ENCODE measurements at places on chromosomes 2 and 18.

DNA sequence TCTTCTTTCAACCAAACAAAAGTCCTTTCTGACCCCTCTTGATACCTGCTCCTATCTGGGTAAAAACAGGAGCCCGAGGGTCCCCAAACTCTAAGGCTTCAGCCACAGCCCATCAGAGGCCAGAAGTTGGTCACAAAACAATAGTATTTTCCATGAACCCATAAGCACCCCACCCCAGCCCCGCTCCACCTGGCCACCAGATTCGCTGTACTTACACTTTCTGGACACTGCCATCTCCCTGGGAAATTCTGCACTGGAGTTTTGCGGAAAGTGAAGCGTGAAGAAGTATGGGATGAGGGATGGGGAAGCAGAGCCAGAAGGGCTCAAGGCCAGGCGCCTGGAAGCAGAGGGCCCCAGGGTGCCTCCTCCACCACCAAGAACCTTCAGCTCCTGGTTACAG is 5.2 kb upstream of the RUFY4 start:
- DNase-seq, result no peak

- DNase-seq, result no peak
Observed at GRCh38 chr2:124566518-124566970, 541.5 kb downstream of the CNTNAP5 start.

- no peak for DNase-seq
Observed at GRCh38 chr2:238861013-238861730, 13.3 kb downstream of the TWIST2 start.

DNA sequence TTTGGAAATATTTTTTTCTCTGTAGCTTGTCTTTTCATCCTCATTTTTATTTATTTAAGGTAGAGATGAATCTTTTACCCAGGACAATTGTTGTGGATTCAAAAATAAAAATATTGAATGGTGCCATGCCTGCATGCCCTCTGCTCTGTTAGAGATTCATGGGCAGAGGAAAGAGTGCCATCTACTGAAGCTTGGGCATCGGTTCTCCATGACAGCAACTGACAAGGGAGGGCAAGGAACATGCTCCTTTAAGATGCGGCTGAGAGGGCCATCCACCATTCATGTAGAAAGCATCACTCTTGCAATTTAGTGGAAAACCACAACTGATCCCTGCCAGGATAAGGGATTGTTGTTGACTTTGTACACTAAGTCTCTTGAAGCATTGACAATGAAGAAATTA is 79.9 kb downstream of the PARD3B start:
- DNase-seq, result no peak

DNA sequence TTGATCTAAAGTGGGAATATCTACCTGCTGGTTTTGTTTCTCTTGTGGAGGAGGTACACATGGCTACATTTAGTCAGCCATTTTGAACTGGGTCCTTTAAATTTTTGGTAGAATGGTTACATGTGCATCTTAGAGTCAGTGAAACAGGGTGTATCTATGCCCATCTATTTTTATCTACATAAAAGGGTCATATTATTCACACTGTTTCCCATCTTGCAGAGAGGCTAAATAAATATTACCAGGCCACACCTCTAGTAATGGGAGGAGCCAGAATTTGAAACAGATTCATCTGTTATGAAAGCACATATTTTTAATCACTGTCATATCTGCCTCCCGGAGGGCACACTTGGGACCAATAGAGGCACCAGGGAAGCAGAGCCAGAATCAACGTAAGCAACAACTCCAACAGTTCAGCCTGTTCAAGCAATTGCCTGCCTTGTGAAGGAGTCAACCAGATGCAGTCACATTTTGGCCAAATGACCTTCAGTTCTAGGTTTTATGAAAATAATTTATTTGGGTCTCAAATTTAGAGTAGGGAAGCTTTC is 376.8 kb downstream of the TSN start:
- no peak for DNase-seq

DNA sequence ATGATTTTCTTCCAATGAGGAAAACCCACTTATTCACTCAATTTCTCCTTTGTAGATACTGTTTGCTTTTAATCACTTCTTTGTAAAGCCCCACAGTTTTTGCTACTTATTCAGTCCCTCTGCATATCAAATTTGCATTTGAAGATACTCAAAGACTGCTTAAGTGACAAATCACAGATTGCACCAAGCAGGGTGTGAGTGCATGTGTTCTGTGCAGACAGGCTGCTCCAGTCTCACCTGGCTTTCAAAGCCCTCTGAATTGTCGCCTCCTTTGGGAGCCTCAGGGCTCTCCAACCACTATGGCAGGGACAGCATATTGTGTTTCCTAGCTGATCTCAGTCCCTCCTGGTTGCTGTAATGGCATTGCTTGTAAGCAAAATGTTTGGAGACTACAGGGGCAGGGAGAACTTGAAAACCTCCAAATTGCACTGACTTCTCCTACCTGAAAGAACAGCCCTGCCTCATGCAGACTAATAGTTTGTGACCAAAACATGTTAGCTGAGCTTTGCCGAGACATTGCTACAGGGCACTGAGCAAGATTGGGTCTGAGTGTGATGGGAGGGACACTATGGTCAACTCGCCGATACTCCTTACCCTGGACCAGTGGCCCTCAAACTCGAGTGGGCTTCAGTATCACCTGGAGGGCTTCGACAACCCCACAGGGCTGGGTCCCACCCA is 96.8 kb downstream of the POLE4 start:
- DNase-seq, result no peak

DNA sequence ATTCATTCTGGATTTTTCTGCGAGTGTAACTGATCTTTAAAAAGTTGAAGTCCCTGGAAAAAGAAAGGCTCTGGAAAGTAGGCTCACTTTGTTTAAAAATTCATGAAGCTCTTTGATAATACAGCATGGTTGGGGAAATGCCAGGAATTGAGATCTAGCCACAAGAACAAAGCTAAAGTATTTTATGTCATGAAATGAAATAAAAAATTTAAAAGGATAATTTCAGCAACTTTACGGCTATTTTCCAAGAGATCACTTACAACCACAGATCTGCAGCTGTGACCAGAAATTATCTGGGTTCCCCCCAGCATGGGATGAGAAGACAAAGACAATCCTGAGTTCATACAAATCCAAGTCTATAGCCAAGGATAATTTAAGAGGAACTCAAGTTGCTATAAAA is 25.3 kb upstream of the RFX8 start:
- DNase-seq, result no peak

- DNase-seq, result no peak
Observed at GRCh38 chr2:59080451-59081181, 839.5 kb upstream of the FANCL start.

- no peak for DNase-seq
Observed at GRCh38 chr2:152552888-152553287, 164.4 kb downstream of the PRPF40A start.

- DNase-seq, result no peak
Observed at GRCh38 chr2:145777914-145778313, 1258.0 kb upstream of the ZEB2 start.

GRCh38 chr18:11840493-11840892 is 10.7 kb upstream of the CHMP1B start:
- DNase-seq, result no peak

- DNase-seq, result no peak
Observed at GRCh38 chr2:28997847-28998735, 17.0 kb downstream of the TOGARAM2 start.

- DNase-seq, result no peak
Observed at GRCh38 chr2:176234940-176235339, 34.3 kb upstream of the MTX2 start.

GRCh38 chr2:63057249-63058143 is 6.9 kb downstream of the OTX1 start:
- no peak for DNase-seq

- DNase-seq, result no peak
Observed at GRCh38 chr2:189648846-189649509, 12.3 kb upstream of the ASNSD1 start.

DNA sequence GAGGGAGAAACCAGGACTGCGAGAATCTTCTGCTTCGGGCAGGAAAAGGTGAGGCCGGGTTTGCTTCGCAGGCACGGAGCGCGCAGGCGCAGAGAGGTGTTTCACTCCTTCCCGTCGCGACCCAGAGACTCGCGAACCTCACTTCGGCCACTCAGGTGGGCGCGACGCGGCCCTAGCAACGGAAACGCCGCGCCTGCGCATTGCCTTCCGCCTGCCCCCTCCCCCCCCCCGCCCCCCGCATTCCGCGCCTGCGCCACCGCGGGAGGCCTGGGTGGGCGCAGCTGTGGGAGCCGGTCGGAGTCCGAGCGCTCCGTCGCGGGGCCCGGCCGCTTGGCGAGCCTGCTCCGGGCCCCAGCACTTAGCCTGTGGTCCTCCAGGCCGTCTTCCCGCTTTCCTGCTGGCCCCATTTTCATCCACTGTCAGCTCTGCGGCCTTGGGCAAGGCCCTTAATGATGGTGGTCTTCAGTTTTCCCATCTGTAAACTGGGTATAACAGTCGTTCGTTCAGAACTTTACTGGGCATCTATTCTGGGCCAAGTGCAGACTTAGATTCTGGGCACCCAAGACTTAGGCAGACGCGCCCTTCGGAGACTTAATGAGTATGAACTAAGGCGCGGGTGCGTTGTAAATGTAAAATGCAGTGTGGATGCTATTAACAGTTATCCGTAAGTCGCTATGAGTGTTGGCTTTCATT is 62.1 kb upstream of the ACKR3 start:
- DNase-seq, result peak; percentile 31

DNA sequence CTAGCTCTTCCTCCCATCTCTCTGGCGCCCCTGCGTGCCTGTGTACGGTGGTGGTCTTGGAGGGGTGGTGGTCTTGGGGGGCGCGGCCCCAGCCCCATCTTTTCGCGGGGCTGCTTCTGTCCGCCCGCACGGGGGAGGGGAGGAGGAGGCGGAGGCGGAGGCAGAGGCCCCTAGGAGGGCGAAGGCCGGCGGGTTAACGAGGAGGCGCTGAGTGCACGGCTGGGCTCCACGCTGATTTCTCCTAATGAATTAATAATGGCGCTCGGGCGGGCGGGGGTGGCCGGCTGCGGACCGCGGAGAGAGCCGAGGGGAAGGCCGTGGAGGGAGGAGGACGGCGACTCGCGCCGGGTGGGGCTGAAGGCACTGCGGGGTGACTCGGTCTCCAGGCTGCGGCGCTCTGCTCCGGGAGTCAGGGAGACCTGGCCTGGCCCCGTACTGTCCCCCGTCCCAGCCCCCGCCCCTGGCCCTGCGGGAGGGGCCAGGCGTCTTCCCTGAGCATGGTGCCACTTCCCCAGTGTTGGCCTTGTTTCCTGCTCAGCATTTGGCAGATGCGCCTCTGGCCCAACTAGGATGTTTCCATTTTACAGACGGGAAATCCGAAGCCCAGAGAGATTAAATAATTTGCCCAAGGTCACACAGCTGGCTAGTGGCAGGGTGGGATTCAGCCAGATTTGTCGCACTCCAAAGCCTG is 6.0 kb downstream of the GAREM2 start:
- no peak for DNase-seq

- no peak for DNase-seq
Observed at GRCh38 chr2:47771211-47771610, 11.7 kb upstream of the MSH6 start.

DNA sequence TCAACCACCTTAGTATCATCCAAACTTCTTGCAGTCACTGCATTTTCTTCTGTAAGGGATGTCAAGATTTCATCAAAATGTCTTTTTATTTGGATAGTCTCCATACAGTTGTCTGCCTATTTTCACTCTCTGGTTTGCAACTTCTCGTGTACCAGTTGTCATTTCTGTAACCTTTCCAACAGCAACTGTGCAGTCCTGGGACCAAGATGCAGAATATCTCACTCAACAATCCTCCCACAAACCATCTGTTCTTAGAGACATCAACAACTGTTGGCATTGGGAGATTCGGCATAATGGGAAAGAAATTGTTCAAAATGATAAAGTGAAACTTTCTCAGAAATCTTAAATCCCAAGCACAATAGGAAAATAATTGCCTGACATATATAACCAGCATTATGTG is 933.6 kb upstream of the SLC39A10 start:
- DNase-seq, result no peak

- DNase-seq, result no peak
Observed at GRCh38 chr2:239162976-239163687, 237.7 kb downstream of the HDAC4 start.

- DNase-seq, result no peak
Observed at GRCh38 chr2:174326161-174327020, 8.4 kb upstream of the SP9 start.

DNA sequence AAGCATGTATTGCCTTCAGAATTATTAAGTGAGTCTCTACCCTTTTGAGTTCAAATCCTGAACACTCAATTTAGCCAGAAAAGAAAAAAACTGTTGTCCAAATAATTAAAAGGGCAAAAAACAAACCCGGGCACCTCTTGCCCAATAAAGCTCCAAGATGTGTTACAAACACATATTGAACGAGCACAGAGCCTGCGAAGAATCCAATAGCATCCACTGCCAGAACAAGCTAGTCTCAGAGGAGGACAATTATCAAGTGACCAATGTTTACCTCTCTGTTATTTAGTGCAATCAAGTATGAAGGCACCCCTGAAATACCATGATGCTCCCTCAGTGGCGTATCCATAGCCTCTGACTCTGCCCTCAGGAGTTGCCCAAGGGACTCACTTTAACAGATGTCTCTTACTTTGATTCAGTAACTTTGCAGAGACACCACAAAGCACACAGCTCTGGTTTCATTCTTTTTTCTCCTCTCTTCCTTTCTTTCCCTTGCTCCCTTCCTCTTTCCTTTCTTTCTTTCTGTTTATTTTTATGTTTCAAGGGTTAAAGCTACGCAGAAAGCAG is 93.5 kb upstream of the SPATS2L start:
- no peak for DNase-seq

DNA sequence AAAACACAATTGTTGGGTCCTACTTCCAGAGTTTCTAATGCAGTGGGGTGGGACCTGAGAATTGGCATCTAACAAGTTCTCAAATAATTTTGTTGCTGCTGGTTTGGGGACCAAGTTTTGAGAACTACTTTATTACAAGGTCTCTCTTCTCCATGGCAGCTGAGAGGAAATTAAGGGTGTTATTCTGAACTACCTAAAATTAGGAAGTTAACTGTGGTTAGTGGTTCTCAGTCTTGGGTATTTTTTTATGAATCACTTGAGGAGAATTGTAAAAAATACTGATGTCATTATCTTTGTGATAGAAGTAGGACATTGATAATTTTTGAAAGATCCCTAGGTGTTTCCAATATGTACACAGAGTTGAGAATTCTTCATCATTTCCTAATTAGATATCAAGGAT is 210.2 kb downstream of the MC4R start:
- no peak for DNase-seq

All from T-helper 1 cell (primary cell).